Hematopoietic multipotent progenitor cell treated with erythropoietin and hydrocortisone succinate and interleukin-3 and kit ligand, for 15 days (in vitro differentiated cells): ENCODE measurements at places on chromosomes 16 and 17.

- no peak for DNase-seq
Measured at GRCh38 chr17:78839235-78839761, 1.3 kb downstream of the USP36 start.

- DNase-seq: no peak
Measured at GRCh38 chr17:65933290-65933689, 258.6 kb downstream of the CEP112 start.

- no peak for DNase-seq
Measured at GRCh38 chr16:76696876-76697275, 419.7 kb downstream of the CNTNAP4 start.

GRCh38 chr16:87472935-87473334 lies 19.9 kb downstream of the ZCCHC14 start:
- DNase-seq: no peak

DNA sequence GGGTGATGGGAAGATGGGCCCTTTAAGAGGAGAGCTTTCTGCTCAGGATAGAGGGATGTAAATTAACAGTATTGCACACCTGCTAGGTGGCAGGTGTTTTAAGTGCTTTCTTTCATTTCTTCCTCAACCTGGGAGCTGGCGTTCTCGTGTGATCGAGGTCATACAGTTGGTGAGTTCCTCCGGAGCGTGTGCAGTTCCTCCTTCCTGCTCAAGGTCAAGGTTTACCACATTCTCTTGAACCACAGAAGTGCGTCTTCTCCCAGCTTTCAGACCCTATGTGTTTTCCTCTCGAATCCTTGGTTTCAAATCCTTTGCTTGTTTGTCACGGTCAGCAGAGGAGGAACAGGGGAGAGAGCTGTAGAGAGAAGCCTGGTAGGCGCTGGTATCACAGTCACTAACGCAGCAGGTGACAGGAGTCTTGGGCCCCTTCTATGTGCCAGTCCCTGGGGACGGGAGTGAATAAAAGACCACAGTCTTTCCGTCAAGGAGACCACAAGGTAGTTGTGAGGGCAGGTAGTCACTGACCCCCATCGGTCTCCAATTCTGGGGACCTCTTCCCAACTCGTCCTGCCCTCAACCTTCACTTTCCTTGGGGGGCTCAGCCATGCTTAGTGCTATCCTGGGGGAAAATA lies 791 bp downstream of the DNAI2 start:
- no peak for DNase-seq

DNA sequence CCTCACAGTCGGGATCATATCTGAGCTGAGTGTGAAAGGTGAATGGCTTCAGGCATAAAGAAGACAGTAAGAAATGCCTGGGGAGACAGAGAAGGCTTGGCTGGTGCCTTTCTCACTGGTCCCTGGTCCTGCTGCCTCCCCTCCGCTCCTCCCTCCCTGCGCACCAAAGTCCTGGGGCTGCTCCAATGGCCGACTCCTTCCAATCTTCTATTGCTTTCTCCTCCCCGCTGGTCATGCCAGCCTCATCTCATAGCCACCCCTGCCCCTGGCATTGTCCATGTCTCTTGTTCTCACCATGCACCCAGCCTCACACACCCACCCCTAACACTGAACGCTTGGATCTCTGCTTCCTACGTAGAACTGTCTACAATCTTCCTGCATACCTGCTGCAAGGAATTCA lies 18.0 kb downstream of the TLE7 start:
- DNase-seq: no peak

- DNase-seq: no peak
Measured at GRCh38 chr17:5027916-5028315, 7.3 kb downstream of the SLC52A1 start.

GRCh38 chr16:3971706-3972105 lies 91.2 kb upstream of the CREBBP start:
- DNase-seq: no peak

DNA sequence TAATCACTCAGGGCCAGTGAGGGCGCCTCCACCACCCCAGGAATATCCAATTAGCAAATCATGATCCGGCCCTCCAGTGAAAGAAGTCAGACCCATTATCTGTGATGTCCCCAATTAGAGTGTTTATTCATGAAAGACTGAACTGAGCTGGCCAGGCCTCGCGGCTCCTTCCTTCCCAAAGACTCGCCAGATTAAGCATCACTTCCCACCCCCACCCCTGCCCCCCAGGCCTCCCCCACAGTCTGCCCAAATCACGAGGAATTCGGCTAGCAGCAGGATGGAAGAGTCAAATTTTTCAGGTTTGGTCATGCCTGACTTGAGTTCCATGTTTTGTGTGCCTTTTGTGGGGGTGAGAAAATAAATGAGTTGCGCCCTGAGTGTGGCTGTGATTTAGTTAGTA lies 298.4 kb upstream of the SALL1 start:
- no peak for DNase-seq

DNA sequence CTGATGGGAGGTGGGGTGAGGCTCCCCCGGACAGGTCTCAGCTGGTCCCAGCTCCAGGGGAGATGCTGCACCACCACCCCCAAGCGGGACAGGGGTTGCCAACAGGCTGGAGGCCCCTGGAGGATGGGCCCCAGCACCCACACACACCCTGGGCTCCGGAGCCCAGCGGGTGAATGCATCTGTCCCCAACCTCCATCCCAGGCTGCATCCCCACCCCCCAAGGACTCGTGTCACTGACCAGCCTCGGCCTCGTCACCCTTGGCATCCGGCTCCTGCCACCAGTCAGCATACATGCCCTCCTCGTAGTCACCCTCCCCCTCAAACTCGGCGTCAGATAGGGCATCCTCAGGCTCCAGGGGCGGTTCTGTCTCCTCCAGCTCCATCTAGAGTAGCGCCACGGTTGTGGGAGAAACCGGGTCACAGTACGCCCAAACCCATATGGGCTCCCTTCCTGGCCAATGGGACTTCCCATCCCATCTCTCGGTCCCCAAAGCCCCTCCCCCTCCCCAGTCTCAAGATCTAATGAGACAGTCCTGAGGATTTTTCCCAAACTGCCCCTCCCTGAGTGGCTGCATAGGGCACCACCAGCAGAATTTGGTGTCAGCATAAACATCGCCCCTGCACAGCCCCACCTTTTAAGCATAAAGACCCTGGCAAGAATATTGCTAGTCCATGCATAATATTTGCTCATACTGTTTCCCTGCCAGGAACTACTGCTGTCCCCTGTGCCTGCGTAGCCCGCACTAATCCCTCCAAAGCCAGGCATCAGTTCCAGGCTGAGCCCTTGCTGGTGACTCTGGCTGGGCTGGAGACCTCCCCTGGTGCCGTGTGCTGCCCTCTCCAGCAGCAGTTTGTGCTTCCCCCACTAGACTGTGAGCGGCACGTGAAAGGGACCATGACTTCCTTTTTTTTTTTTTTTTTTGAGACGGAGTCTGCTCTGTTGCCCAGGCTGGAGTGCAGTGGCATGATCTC lies 8.4 kb downstream of the P3H4 start:
- DNase-seq: no peak

DNA sequence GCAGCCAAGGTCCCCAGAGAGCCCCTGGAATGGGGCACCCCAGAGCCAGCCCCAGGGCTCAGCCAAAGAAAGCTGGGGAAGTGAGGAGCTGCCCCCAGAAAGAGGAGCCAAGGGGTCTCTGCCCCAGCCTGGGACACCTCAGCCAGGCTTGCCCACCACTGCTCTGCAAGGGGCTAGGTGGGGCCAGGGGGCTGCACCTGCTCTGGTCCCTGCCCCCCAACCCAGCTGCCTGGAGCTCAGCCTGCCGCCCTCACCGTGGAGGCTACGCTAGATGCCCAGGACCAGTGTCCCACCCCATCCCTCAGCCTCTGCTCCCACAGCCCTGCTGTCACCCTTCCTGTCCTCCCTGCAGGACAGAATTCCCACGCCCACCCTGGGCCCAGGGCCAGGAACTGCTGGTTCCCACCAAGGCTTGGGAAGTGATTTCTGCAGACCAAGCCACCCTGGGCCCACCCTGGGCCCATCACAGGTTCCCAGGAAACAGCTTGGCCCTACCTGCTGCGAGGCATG lies 28.1 kb upstream of the KRT17 start:
- no peak for DNase-seq

GRCh38 chr16:47026947-47027346 lies 53.5 kb upstream of the DNAJA2 start:
- no peak for DNase-seq

DNA sequence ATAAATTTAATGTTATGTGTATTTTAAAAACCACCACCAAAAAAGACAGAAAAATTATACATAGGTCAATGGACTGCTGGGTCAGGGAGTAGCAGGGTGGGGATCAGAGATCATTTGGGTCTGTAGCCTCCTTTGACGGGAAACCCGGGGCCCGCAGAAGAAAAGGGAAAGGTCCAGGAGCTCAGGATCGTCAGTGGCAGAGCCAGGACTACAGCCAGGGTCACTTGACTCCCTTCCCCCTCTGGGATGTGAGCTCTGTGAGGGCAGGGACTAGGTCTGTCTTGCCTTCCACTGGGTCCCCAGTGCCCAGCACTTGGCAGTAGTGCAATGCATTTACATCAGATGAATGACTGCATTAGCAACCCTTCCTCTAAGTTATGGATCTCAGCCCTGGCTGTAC lies 62.1 kb downstream of the TOM1L2 start:
- DNase-seq: no peak

DNA sequence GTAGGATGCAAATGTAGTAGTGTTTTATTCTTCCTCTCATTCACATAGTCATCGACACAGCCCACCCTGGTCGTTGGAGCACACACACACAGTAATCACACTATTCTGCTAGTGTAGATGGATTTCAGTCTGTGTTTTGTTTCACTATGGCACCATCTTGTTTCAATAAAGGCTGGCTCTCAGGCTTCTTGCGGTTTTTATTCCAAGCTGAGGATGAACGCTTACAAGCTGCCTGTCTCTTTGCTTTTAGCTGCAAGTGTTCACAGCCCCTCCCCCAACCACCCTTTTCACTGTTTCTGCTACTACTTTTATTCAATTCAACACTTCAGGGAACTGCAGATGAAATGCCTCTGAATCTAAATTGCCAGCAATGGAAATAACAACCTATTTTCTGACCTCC lies 140.9 kb upstream of the PMFBP1 start:
- no peak for DNase-seq

- no peak for DNase-seq
Measured at GRCh38 chr17:82013341-82013740, 9.3 kb downstream of the CENPX start.

DNA sequence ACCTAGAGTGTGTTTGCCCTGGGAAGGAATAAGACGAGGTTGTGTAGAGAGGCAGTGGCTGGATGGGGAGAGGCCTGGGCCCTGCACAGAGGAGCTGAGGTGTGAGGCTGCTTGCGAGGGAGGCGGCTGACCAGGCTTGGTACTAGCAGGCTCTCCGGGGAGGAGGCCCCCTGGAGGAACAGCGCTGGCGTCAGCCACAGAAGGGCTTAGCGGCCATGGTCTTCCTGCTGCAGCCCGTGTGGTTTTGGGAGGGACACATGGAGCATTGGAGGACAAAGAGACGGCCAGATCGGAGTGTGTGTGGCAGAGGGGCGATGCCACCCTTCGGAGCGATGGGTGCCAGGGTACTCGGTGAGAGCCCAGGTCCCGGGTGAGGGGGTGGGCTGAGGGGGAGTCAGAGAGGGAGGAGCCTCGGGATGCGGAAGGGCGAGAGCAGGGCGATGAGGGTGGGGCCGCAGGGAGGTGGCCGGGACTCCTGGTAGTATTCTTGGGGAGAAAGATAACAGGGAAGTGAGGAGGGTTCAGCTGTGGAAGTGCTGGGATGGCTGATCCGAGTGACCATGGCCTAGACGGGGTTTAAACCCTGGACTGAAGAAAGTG lies 8.3 kb downstream of the BANP start:
- DNase-seq: no peak

- DNase-seq: peak; percentile 53
Measured at GRCh38 chr17:76547183-76547641, 7.4 kb downstream of the PRCD start.

DNA sequence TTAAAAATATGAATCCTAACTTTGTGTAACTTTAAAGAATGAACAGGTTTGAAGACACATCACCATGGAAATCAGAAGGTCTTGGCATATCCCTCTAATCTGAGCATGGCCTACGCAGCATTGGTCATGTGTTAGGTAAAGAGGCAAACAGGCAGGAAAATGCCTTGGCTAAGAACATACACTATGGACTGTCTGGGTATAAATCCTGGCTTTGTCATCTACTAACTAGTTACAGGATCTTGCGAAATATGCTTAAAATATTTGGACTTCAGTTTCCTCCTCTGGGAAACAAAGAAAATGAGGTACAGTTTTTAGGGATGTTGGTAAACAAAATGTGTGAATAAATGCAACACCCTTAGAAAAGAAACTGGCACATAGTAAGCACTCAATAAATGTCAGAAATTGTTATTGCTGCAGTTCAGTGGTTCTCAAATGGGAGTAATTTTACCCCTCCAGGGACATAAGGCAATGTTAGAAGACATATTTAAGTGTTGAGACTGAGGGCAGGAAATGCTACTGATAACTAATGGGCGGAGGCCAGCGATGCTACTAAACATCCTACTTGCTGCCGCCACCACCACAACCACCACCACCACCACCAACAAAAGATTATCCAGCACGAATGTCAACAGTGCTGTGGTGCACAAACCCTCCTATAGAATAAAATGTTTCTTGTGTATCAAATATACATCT lies 770.8 kb upstream of the SOX9 start:
- DNase-seq: no peak

- no peak for DNase-seq
Measured at GRCh38 chr16:19114359-19115147, 789 bp downstream of the ITPRIPL2 start.

DNA sequence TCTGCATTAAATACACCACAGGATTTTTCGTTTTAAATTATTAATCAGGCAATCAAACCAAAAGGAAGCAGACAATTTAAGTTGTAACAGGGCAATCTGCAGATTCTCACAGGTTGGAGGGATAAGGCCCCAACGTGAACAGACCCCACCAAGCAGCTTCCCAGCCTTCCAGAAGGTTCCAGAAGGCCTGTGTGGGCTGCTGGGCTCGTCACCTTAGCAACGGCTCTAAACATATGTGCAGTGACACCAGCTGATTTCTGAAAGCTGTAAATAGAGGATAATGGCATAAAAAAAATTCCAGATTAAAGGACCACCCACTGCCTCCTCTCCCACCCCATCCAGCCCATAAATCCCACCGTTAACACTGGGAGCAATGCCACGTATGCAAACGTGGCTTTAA lies 123.8 kb downstream of the ZNF778 start:
- DNase-seq: no peak

GRCh38 chr17:58084317-58084981 lies 1.2 kb downstream of the DYNLL2 start:
- DNase-seq: peak; percentile 74
